Tibial nerve (tissue), 4 donors: ENCODE measurements at places on chromosomes 2 and 18. TPM values are rescaled to one million over a fixed set of nuclear protein-coding genes. Genes with fewer than 3 reads are reported as not detected.

DNA sequence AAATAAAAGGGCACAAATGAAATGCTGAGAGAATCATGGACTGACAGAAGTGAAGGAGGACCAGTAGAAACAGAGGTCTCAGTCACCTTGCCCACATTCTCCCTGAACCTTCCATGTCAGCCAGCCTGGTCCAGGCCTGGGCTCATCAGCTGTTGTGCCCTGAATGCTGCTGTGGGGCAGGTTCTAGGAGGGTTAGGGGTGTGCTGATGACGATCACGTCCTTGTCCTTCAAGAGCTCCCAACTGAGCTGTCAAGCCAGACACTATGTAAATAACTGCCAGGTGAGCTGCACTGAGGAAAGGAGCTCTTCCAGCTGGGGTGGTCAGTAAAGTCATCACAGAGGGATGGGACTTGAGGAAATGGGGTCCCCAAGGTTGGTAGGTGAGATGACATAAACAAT lies 156.5 kb downstream of the SMAD2 start:
- DNase-seq = no peak

EFEMP1 gene
- 141 TPM for total RNA-seq

- DNase-seq = no peak
Observed at GRCh38 chr18:58915006-58915799, 50.5 kb downstream of the ZNF532 start.

DNA sequence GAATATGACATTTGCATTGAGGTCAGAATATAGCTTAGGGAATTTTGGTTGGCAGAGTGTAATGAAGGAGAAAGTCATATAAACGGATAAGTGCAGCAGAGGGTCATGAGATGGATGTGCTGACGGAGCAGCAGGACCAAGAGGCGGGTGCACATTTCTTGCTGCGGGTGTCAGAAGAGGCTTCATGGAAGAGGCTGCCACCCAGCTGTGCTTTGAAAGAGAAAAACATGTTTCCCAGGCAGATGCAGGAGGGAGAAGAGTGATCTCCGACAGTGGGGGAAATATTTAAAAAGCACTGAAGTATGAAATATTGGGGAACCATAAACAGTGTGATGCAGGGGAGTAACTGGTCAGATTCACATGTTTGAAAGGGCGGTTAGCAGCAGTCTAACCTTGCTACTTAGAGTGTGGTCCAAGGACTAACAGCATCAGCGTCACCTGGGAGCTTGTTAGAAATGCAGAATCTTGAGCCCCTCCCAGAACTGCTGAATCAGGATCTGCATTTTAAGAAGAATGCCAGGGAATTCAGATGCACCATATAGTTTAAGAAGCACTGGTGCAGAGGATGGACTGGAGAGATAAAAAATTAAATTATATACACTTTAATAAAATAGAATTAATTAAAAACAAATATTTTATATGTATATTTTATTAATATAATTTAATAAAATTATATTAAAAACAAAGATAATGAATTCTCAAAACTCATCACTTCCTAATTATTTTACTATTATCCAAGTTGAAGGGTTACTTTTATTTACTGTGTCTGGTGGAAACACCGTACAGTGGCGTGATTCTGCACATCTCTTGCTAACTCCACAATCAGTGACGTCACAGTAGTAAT lies 36.1 kb upstream of the SCYGR1 start:
- DNase-seq = no peak

DNA sequence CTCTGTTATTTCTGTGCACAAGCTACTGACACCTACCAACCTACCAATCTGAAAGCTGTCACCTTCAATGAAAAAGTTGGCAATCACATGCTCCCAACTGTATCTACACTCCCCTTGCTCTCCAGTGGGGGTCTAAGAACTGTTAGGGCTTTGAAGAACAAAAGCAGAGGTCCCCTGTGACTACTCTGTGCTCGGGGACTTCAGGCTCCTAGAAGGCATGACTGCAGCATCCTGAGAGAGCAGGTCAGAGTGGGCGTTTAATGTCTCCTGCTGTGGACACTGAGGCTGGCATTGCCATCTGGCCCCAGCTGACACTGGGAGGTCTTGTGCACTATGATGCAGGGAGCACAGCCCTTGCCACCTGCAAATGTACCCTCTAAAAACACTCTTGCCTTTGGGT lies 93.3 kb downstream of the ACTR2 start:
- no peak for DNase-seq

DNA sequence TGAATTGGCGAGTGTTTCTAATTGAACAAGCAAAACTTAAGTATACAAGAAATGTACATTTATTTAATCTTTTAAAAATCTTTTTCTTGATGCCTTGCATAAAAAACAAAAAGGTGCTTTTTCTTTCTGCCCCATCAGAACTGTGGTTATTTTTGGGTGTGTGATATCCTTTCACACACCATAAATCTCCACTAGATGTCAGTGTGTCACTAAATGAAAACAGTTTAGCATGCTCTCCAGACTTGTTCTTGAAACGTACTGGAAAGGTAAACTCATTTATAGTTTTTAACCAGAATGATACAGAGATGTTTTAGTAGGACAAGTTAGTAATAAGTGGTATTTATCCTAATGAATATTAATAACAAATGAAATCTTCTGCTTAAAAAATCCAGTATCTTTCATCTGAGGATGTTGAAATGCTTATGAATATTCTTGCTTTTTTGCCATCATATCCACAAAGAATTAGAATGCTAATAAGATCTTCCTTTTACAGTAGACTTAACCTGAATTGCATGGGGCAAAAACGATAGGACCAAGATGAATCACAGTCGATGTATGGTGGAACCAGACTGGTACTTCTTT lies 96.8 kb downstream of the UBE2E3 start:
- no peak for DNase-seq

- no peak for DNase-seq
Observed at GRCh38 chr2:16633621-16634430, 31.8 kb downstream of the CYRIA start.

- no peak for DNase-seq
Observed at GRCh38 chr2:179669196-179669595, 192.2 kb downstream of the ZNF385B start.

GRCh38 chr2:225725726-225726125 lies 326.2 kb downstream of the NYAP2 start:
- DNase-seq = no peak

- no peak for DNase-seq
Observed at GRCh38 chr2:52810460-52810859, 957.1 kb upstream of the CHAC2 start.

DNA sequence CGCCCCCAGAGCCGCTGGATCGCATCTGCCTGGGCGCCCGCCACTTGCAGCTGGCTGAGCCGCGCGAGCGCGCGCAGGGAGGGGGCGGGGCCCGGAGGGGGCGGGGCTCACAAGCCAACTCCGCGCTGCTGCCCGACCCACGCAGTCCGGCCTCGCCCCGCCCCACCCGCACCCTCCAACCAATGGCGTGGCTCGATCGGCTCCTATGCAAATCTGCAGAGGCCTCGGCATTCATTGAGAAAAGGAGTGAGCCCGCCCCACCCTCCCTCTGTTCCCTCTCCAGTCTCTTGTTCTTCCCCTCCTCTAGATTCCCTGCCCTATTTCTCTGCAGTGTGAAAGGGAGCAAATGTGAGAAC lies at the start of gene ALK:
Gene ALK (minus strand): TSS at position 27 of the 356 bp plus-strand sequence. CDS start 927 bp downstream, outside the sequence.
- DNase-seq = peak; percentile 75

GRCh38 chr18:22432657-22433137 lies 15.0 kb upstream of the CTAGE1 start:
- peak; percentile 50 for DNase-seq

DNA sequence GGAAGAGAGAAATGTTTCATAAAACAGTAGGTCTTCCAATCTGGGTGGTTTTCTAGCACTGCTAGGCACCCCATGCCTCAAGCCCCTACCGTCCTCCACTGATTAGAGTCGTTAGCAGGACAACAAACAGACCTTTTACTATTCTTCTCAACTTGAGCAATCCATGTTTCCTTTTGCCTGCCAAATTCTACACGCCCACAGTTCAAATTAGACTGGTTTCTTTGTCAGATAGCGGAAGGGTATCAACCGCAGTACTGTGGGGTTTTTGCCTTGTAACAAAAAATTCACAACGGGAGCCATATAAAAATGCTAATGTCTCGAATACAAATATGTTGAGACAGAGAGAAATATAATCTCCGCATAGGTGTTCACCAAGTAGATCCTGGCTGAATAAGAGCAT lies 59.9 kb downstream of the VIT start:
- no peak for DNase-seq

HOXD13 gene
- total RNA-seq = not detected

DNA sequence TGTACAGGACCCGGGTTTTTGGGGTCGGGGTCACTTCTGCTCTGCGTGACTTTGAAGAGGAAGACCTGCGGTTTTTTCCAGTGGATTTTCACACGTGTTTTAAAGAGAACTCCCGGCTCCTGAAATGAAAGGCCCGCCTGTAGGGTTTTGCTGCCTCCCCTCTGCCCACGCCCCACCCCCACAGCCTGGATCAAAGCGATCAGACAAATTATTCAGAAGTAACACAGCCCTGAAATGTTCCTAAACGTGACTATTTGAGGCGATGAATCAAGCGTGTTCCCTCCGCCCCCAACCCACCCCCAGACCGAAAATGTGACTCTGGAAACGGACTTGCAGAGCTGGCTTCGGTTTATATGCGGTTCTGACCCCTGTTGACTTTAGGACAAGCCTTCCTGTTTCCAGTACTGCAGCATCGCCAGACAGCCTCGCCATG lies 28.7 kb upstream of the SMIM21 start:
- no peak for DNase-seq

DNA sequence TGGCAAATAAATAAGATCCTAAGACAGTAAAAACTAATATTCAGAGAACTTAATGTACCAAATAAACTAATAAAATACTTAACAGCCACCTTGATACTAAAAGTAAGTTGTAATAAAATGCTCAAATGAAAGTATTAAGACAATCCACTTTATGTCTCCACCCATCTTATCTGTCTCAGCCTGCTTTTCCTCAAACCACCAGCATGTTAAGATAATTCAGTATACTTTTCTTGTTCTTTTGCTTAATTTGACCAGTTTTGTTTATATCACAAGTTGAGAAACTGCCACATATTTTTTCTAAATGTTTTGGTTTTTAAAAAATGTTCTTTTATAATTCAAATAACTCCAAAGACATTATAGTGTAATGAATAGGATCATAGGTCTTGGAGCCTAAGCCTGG lies 142.0 kb downstream of the MBD5 start:
- no peak for DNase-seq

GREB1 gene
- 8.1 TPM for total RNA-seq

DNA sequence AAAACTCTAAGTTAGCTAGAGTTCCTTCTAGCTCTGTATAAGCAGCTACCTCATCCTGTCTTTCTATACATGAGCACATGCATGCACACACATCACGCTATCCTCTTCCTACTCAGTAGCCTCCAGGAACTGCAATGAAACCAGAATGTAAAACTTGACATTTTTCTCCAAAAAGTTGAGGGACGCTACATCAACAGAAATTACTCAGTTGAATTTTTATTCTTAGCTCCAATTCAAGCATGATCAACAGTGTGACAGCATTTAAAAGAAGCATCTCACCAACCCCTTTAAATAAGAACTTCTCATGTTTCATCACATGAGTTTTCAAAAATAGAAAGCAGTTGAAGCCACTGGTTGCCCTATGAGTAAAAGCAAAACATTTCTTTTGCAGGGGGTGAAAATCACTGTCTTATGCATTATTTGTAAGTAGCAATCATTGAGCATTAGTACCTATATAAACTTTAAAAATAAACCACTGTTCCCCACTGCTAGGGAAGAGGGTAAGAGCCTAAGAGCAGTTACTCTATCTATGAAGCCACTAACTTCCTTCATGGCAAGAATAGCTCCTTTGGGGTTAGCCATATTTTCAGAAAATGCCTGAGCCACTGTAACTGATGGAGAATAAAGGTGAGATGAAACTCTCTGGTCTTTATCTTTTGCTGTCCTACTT lies 77.9 kb upstream of the ARL5A start:
- DNase-seq = no peak

GRCh38 chr2:48948400-48949125 lies 193.0 kb upstream of the LHCGR start:
- DNase-seq = no peak

LIMS2 gene
- 86.1 TPM for total RNA-seq
